ENCODE measurements at places on chromosomes 1 and 21.
A peak's percentile ranks its signal among the peaks of the same experiment; 100 is the strongest.

DNA sequence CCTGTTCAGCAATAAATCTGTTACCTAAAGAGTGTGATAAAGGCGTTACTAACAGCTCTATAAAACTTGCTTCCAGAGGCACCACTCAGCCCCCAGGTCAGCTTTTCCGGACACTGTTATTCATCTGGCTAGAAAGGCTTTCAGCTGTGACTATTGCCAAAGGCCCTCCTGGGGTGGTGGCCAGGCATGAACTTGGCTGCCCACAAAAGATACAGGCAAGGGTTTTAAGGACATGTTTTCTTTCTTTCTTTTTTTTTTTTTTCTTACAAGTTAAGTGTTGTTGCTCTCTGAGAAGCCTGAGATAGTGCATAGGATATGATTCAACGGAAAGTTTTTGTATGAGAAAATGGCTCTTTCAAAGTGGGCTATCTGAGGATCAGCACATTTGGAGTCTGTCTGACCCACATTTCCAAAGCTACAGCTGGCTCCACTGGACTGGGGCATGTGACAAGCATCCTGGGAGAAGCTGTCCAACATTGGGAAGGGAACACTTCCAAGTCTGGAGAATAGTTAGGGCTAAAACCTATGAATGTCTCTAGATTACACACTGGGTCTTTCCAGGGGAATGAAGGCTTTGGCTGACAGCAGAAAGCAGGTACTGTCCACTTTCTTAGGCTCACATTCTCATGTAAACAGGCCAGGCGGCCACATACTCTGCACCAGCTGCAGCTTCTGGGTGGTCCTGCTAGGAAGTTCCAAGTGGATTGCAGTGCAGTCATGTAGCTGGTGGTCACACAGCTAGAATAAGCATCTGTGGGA lies 639.7 kb downstream of the LMO4 start:
- ATAC-seq, result no peak

- no peak for ATAC-seq
Observed at GRCh38 chr1:39310015-39310414, 105.5 kb downstream of the MACF1 start.

GRCh38 chr1:232142403-232143314 lies 487.3 kb downstream of the SIPA1L2 start:
- ATAC-seq, result no peak

DNA sequence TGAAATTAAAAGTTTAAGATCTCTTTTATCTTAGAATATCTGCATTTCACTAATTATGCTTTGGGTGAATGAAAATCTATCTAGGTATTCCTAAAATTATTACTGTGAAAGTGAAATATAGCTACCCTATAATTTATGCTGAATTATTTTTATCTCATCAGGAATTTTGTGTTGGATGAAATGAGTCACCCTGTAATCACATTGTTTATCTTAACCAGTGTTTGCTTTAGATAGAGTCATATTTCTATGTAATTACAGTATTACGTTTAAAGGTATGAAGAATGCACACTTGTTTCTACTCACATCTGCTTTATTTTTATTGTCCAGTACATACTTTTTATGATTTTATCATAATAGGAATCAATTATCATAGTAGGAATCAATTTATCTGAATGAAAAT lies 249.2 kb downstream of the NCAM2 start:
- no peak for ATAC-seq

- ATAC-seq, result no peak
Observed at GRCh38 chr1:183318433-183318832, 99.7 kb downstream of the NMNAT2 start.

- no peak for ATAC-seq
Observed at GRCh38 chr1:30029677-30030076, 693.7 kb downstream of the MATN1 start.

- peak; percentile 24 for ATAC-seq
Observed at GRCh38 chr1:17636612-17637011, 97.1 kb downstream of the ARHGEF10L start.

- ATAC-seq, result no peak
Observed at GRCh38 chr1:53276902-53277281, 38.6 kb upstream of the MAGOH start.

- ATAC-seq, result peak; percentile 89
Observed at GRCh38 chr1:197948926-197949899, 32.0 kb downstream of the LHX9 start.

GRCh38 chr1:33973799-33974545 lies 110.1 kb downstream of the HMGB4 start:
- ATAC-seq, result no peak

DNA sequence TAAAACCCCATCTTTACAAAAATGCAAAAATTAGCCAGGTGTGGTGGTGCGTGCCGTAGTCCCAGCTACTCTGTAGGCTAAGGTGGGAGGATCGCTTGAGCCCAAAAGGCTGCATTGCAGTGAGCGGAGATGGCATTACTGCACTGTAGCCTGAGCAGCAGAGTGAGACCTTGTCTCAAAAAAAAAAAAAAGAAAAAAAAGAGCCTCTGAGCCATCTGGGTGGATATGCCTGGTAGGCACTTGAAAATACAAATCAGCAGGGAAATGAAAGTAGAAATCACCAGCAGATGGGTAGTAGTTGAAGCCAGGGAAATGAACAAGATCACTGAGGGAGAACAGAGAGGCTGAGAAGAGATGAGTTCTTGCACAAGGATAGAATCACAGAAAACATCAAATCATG lies 131.0 kb upstream of the HMCN1 start:
- ATAC-seq, result no peak

GRCh38 chr1:42321731-42322130 lies 13.3 kb downstream of the FOXJ3 start:
- no peak for ATAC-seq

DNA sequence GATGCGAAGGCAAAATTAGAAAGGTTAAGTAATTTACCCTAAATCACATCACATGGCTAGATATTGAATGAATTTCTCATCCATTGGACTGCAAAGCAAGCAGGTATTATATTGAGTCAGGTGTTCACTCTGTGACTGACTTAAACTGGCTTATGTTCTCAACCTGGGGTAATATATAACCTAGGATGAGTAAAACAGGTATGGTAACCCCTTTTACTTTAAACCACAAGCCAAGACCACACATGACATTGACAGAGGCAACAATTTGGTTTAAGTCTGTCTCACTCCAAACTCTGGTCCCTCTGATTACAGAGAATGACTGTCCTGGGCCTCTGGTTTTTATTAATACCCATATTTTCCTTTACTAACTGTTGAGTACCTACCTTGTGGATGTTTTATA lies 33.3 kb downstream of the MAEL start:
- no peak for ATAC-seq

GRCh38 chr1:4755301-4755845 lies 101.0 kb downstream of the AJAP1 start:
- no peak for ATAC-seq

DNA sequence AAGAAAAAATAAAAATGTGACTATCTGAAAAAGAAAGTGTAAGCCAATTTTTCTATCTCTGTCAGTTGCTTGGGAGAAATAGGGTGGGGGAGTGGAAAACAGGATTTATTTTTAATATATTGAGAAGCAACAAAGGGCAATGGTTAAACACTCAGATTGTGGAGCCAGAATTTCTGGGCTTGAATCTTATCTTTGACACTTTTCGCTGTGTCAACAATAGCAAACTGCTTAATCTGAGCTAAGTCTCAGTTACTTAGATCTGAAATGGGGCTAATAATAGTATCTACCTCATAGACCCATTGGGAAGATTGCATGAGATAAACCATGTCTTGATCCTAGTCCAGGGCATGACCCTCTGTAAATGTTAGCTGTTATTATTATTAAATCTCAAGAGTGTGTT lies 468.1 kb downstream of the ADGRL2 start:
- no peak for ATAC-seq

GRCh38 chr1:61389926-61390845 lies 307.8 kb downstream of the NFIA start:
- no peak for ATAC-seq

- ATAC-seq, result no peak
Observed at GRCh38 chr1:238672262-238672661, 714.1 kb upstream of the CHRM3 start.

DNA sequence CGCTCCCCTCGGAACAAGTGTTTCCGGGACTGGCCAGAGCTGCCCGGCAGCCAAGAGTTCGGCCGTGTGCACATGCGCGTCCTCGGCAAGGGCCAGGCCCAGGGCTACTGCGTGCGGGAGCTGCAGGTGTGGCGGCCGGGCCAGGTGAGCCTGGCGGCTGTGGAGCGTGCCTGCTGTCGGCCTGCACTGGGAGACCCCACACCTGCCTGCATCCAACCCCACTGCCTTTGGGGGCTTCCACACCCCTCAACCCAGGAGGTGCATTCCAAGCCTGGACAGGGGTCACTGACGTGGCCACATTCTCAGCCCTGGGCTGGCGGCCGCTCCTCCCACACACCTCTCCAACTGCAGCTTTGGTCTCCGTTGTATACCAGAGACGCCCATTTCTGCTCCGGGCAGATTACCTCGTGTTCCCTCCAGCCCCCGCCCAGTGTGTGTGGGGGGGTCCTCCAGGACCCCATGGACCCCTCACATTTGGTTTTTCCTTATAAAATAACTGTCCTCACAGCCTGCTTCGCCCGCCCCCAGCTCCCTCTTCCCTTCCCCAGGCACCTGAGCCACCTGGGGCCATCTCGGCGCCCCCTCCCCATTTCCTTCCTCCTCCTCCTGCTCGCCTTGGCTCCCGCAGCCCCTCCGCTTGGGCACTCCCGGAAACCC lies 6.1 kb downstream of the RNF223 start:
- ATAC-seq, result no peak

DNA sequence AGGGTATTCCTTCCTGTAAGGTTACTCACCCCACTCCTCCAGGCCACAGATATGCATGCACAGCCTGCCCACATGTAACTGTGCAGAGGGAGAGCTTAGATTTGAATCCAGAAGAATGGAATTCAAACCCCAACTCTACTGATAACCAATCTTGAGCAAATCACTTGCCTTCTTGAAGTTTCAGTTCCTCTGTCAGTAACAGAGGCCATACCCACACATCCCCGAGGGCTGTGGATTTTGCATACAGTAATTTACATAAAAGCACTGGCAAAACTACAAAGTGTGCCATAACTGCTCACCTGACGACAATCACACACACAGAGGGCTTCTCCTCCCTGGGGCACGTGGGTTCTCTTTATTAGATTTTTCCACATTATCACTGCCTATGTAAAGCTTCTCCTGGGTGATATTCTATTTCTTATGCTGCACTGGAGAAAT lies 18.6 kb downstream of the CD247 start:
- peak; percentile 48 for ATAC-seq

DNA sequence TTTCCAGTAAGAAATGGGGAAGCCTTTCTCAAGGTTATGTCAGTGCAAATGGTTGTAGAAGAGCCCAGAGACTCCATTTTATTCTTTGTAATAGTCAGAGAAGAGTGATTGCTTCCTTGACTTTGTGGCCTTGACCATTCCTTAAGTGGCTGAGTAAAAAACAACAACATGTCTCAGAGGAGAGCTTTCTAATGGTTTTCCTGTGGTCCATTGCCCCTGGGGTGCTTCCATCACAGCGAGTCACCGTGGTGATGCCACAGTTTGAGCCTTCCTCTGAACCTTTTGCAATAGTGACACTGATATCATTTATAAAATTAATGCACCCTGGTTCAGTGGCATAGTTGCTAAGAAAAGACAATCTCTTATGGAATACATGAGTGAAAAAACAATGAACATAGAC lies 38.6 kb downstream of the PAPPA2 start:
- ATAC-seq, result no peak

- no peak for ATAC-seq
Observed at GRCh38 chr1:57620605-57621004, 196.7 kb upstream of the DAB1 start.

GRCh38 chr1:228343191-228343661 lies 63.4 kb downstream of the TRIM11 start:
- no peak for ATAC-seq

DNA sequence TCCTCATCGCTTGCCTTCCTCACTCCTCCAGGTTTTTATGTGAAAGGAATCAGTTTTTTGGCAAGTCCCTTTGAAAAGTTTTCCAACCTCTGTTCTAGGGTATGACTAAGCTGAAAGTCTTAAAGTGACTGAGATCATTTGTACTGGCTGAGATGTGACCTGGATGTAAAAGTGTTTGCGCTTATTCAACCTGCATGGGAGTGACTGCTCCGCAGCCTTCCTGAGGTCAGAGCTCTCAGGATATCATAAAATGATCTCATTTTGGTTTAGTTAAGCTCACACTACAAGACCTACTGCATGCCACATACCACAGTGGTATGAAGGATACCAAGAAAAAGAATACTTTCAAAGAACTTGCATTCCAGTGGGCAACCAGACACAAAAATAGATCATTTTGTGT lies 29.8 kb upstream of the TADA1 start:
- ATAC-seq, result no peak

DNA sequence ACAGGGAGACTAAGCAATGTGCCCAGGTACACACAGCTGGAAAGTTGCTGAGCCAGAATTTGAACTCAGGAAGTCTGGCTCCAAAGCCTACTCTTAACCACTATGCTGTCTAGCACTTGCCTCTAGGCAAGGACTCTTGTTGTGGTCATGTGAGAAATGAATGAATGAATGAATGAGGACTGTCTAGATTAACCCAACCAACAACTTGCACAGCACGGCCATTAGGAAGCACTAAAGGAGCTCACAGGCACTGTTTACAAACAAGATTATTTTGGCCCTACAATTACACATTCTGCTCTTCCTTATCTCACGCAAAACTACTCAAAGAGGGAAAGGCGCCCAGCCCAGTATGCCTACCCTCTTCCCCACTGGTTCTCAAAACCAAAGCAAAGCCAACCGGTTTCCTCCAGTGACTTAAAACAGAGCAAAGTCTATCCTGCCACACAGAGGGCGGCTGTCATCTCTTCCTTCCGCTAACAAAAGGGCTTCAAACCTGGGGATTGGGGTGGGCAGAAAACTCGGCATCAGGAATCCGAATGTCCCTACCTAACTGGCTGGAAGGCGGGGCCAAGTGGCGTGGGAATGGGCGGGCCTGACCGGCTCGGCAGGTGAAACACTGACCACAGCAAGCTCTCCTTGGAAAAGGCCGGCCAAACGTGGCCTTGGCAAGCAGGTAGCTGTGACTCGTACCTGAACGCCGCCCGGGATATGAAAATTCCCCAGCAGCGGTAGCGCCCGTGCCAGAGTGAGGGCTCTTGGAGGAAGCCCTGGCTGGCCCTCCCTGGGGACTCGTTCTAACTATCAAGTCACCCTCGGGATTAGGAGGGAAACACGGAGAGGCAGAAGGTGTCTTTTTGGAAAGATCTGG lies 948 bp downstream of the STK40 start:
- ATAC-seq, result no peak

- ATAC-seq, result no peak
Observed at GRCh38 chr1:33972676-33973395, 109.0 kb downstream of the HMGB4 start.
